ENCODE measurements at places on chromosomes 2 and 18.
A peak's percentile ranks its signal among the peaks of the same experiment; 100 is the strongest.

- no peak for DNase-seq
Observed at GRCh38 chr2:58521803-58522554, 280.9 kb upstream of the FANCL start.

DNA sequence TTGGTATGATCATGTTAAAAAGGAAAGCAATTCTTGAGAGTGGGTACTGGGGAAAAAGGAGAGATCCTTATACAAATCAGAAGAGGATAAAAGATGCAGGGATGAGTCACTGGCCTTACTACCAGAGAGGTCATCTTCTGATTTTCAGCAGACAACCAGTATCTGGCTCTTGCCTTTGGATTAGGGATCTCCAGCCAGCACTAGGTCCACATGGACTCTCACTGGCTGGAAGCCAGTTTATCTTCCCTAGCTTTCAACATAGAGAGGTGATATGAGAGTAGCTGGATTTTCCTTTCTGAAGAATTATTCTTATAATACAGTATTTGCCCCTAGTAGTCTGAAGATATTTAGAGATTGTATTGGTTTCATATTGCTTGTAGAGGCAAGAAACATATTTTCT is 30.2 kb downstream of the CERKL start:
- DNase-seq: no peak

DNA sequence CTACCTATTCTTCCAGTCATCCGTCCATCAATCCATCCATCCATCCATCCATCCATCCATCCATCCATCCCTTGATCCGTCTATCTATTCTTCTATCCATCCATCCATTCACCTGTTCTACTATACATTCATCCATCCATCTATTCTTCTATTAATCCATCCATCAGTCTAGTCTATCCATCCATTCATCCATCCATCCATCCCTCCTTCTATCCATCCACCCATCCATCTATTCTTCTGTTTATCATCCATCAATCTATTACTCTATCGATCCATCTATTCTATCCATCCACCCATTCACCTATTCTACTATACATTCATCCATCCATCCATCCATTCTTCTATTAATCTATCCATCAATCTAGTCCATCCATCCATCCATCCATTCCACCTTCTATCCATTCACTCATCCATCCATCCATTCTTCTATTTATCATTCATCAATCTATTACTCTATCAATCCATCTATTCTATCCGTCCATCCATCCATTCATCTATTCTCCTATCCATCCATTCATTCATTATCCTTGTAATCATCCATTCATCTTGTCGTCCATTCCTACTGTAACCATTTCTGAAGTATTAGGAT is 110.4 kb upstream of the ZNF516 start:
- DNase-seq: no peak

GRCh38 chr2:128379021-128380015 is 60.6 kb upstream of the HS6ST1 start:
- peak; percentile 60 for DNase-seq

DNA sequence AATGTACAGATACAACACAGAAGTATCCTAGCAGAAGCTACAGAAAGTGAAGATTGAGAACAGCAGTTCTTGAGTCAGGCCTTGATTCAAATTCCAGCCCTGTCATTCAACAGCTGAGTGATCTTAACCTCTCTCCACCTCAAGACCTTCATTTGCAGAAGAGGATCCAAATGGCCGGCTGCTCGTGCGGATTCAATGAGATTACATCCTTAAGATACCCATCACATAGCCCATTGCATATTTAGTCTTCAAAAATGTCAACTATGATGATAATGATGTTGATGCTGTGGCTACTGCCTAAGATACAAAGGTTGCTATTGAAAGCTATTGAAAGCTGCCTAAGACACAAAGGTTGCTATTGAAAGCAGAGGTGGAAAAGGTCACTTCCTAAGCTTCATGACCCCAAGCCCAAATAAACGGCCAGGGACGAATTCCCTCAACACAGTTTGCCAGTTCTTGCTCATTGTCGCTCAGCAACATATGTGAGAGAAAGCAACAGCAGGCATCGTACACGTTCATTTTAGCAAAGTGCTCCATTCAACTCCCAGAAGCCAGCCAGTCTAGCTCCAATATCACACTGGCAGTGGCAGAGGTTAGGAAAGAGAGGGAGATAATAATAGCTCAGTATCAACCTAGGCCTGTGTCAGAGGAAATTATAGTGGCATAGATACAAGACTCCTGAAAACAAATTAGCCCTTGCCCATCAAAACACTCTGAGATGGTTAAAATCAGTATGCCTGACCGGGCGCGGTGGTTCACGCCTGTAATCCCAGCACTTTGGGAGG is 36.1 kb downstream of the MRPL35 start:
- DNase-seq: no peak

DNA sequence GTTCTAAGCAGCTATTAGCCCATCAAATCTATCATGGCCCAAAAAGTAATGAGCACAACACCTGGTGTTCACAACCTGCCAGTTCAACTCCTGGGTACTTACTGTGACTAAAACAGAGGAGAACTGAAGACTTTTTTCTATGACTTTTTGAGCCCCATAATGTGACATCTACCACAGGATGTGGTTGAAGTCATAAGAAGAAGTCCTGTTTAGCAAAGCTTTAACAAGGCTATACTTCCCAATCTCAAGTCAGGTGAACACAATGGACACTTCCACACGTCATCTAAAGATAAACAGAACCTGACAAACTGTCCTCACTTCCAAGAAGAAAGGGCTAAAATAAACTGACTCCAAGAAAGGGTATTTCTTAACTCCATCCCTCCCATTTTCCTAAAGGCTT is 138.8 kb downstream of the ATAD2B start:
- no peak for DNase-seq

DNA sequence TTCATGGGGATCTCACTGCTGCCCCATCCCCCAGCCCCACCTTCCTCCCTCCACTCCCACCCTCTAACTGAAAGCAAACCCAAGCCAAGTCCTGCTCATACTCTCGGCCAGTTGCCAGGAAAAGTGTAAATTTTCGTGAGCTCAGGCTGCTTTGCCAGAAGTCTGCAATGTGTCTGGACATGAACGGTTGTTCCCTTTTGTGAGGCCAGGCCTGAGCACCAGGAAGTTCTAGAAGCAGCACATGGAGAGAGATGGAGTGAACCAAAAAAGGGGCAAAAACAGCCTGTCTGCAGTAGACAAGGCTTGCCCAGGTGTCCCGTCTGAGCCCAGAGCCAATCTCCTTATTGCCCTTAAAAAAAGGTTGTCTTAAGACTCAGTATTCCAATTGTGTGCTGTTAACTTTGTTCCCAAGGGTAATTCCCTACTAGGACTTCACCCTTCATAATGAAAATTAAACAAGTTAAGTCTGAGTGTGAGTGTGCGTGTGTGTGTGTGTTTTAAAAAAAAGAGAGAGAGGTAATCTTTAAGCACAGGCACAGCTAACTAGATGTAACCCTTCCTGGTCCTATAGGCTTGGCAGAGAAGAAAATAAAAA is 247.1 kb downstream of the BCL11A start:
- no peak for DNase-seq

GRCh38 chr18:71598374-71598773 is 945.8 kb downstream of the CBLN2 start:
- no peak for DNase-seq

- DNase-seq: peak; percentile 82
Observed at GRCh38 chr2:43059183-43059897, 167.1 kb downstream of the ZFP36L2 start.

GRCh38 chr2:7813541-7814292 is 868.1 kb upstream of the ID2 start:
- DNase-seq: no peak

GRCh38 chr2:222194669-222195068 is 104.1 kb downstream of the PAX3 start:
- DNase-seq: no peak

DNA sequence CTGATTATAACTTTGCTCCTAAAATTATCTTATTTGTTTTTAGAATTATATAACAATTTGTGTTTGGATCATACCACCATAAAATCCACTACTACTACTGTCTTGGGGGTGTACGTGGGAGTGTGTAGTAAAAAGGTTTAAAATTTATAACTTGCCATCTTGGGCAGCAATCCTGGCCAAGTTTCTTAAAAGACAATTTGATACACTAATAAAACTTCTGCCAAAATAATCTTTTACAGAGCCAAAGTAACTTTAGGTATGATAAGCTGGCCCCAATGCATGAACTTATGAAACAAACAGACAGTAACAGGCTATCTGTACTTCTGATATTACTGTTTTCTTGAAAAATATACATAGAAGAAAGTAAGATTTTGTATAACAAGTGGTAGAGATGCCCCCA is 11.3 kb upstream of the UBE2E3 start:
- DNase-seq: no peak

All from left ventricle myocardium inferior (tissue), 1 donor.